ENCODE measurements at places on chromosomes 16 and 17.

DNA sequence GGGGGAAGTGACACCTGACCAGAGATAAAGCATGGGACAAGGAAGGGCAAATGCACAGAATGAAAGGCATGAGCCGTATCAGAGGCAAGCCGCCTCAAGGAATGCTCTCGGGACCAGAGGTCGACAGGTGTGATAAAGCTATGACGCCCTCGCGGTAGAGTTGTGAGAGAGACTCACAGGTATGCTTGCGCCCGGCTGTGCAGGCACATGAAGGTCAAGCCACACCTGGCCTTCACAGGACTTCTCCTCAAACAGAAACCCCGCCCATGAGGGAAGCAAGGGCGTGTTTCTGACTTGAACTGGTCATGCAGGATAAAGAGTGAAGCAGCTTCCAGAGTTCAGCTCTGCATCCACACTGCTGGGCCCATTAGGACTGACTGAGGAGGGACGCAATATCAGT is 7.8 kb downstream of the NCBP3 start:
- no peak for DNase-seq

- DNase-seq: no peak
Observed at GRCh38 chr16:83205896-83206295, 579.1 kb downstream of the CDH13 start.

DNA sequence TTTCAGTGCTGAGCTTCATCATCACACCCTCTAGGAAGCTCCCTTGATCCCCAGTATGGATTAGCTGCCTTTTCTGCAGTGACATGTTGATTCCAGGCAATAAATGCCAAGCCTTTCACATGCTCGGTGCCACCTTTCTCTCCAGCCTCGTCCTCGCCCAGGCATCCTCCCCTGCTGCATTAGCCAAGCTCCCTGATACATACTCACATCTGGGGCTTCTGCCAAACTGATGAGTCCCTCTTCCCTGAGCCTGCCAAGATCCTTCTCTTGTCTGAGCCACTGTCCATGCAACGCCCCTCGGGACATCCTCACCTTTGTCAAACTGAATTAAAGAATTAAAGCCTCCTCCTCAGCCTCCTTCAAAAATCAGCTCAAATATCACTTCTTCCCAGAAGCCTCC is 538.5 kb upstream of the CDH11 start:
- no peak for DNase-seq

DNA sequence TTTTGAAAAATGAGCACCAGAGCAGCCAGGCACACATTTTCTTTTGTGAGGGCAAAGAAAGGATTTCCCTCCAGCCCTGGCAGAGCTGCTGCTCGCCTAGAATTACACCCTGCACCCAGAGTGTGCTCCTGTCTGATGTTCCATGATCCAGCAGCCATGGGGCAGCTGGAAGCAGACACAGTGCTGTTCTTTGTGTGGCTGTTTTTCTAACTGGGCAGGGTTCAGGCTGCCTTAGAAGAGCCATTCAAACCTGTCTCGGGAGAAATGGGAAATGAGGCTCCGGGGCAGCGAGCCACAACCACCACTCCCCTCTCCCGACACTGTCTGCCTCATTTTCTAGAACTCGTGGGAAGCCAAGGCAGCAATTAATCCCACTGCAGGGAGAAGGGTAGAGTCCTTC is 28.9 kb downstream of the LITAF start:
- DNase-seq: no peak

GRCh38 chr16:4663777-4664465 is 29.4 kb upstream of the NUDT16L1 start:
- no peak for DNase-seq

- peak; percentile 76 for DNase-seq
Observed at GRCh38 chr17:17819561-17819995, 17.2 kb downstream of the SREBF1 start.

- no peak for DNase-seq
Observed at GRCh38 chr17:79801156-79802038, 4.5 kb upstream of the CBX8 start.

GRCh38 chr17:66580184-66580955 is 254.5 kb upstream of the CACNG5 start:
- no peak for DNase-seq

DNA sequence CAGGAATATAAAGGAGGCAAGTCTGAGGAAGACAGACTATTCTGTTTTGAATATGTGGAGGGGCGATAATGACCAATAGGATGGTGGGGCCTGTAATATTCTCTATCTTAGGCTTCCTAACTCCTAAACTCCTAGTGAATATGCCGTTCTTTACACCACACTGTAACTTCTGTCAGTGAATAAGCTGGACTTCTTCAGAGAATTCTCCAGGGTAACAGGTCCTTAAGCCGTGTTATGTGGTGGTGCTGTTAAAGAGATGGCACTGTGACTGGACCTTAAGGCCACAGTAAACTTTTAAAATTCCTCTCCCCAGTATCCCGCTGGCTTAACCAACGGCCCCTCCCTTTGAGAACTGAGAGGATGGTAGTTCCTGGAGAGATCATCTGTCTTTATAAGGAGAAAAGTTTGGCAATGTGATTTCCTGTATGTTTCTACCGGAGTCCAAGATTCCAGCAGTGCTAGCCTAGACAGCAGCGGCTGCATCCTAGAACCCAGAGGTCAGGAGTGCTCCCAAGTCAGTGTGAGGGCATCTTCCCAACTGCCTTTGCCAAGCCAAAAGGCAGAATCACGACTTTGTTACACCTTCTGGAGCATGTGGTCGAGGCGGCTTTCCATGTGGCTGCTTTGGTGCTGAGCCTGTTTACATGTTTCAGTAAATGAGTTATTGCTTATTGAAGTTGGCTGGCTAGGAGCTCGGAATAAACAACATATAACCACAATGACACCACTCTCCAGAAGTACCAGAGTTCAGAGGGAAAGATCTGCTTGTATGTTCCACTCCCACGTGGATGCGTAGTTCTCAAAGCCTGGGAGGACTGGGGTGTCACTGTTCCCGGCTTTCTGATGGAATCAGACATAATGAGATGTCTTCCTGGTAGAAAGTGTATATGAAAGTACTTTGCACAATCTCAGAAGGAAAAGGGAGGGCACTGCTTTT is 41.0 kb downstream of the TUBD1 start:
- DNase-seq: peak; percentile 52

GRCh38 chr16:73365016-73365551 is 317.2 kb upstream of the ZFHX3 start:
- no peak for DNase-seq

GRCh38 chr16:50267151-50267631 is 840 bp downstream of the ADCY7 start:
- DNase-seq: no peak

DNA sequence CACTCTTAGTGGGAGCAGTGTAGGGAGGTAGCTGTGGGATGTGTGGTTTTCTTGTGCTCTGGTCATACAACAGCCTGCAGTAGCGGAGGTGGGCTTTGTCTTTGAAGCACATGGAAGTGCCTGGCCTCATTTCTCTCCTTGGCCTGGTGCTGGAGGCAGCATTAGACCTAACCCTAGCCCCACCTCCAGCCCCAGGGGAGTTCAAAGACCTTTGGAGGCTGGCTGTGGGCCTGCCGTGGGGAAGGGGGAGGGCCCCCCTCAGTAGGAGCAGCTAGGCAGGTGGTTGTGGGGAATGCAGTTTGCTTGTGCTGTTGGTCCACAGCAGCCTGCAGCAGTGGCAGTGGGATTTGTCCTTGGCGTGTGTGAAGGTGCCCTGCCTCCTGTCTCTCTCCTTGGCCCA is 91.7 kb downstream of the BCAS3 start:
- DNase-seq: no peak

- DNase-seq: no peak
Observed at GRCh38 chr17:48725288-48726064, 2.5 kb downstream of the PRAC2 start.

DNA sequence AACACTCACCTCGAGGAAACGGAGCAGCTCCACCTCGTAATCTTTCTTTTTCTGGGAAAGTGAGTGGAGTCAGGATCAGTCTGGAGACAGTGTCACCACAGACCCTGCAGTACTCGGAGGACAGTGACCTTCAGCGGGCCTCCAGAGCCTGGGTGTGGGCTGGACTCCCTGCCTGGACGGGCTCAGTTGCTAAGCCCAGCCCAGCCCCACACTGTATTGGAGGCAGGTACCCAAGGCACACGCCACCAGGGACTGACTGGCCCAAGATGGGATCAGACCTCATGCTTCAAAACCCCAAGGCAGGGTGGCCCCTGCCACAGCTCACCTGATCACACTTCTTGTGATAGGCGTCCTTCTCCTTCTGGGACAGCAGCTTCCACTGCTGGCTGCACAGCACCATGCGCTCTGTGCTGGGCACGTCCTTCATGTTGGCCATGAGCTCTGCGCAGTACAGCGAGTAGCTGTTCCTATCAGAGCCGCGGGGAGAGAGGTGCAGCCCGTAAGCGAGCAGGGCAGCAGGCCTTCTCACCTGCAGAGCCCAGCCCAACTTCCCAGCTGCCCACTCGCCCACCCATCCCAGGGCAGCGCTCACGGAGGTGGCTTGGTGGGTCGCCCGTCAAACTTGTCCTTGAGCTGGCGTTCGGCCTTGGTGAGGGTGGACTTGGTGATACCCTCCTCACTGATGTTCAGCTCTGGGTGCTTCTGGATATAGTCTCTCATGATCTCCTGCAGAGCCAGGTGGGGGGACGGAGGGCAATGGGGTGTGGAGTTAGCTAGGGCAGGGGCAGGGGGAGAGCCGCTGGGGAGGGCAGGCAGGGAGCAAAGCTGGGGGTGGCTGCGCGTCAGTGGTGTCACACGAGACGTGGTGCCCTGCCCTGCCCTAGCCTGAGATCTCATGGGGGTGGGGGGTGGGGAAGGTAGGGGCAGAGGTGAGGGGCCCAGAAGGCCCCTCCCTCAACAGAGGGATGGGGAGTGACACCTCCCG is 7.9 kb downstream of the UBTF start:
- no peak for DNase-seq

GRCh38 chr16:89023151-89023551 is 46.1 kb upstream of the CBFA2T3 start:
- DNase-seq: no peak

GRCh38 chr16:57530104-57530521 is 6.3 kb downstream of the CCDC102A start:
- no peak for DNase-seq

- DNase-seq: no peak
Observed at GRCh38 chr16:64159976-64160375, 961.9 kb downstream of the CDH11 start.

DNA sequence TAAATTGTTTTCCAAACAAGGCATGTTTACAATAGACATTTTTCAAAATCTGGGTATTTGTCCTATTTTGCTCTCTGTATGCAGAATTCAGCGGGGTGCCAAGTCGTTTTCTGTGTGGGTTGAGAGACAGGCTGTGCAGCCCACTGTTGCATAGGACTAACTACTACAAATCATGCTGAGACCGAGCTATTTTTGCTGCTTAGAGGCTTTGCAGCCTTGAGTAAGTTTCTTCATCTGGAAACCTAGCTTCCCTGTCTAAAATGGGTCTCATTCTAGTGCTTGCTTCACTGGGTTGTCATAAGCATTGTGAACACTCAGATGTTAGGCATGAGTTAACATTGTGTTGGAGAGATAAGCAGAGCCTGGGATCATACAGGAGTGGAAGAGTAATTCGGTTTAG is 1.3 kb downstream of the PRPSAP2 start:
- no peak for DNase-seq

GRCh38 chr17:40415390-40415789 is 2.3 kb downstream of the TOP2A start:
- DNase-seq: no peak

- DNase-seq: no peak
Observed at GRCh38 chr17:4073983-4074830, 68.6 kb downstream of the ZZEF1 start.

GRCh38 chr17:58271216-58271931 is 9.4 kb downstream of the MPO start:
- no peak for DNase-seq

DNA sequence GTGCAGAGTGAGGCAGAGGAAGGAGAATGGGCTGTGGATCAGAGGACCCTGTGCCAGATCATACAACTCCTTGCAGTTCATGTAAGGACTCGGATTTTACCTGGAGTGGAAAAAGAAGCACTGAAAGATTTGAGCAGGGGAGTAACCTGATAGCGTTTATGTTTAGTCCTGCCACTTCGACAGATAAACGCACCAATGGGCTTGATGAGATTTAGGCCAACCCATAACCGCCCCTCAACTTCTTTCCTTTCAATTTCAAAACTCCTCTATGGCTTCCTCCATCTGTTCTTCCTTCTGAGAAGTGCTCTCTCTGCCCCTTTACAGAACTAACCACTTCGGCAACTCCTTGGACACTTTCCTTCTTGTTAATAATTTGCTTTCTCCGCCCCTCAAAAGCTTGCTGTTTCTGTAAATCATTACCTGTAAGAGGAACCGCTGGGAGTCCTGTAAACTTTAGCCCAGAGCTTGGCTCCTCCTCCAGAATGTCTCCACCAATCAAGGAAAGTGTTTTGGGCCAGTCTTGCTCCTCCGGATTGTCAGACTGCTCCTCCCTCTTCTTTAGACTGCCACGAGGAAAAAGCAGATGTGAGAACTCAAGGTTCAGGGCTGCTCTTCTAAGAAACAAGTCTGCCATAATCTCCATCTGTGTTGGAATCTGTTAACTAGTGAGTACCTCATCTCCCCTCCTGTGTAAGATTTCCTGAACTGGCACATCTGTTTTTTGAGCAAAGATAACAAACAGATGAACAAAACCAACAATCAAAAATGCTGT is at the start of gene ACSM3:
Gene ACSM3, plus strand, starts transcription at position 554 of the 772 bp plus-strand sequence. CDS start 6,021 bp downstream, outside the sequence.
- DNase-seq: peak; percentile 25

GRCh38 chr17:31085563-31085962 is 9.2 kb upstream of the NF1 start:
- DNase-seq: no peak

- no peak for DNase-seq
Observed at GRCh38 chr16:12758670-12759558, 44.8 kb downstream of the CPPED1 start.

GRCh38 chr16:24309258-24310142 is 53.4 kb downstream of the CACNG3 start:
- DNase-seq: no peak

DNA sequence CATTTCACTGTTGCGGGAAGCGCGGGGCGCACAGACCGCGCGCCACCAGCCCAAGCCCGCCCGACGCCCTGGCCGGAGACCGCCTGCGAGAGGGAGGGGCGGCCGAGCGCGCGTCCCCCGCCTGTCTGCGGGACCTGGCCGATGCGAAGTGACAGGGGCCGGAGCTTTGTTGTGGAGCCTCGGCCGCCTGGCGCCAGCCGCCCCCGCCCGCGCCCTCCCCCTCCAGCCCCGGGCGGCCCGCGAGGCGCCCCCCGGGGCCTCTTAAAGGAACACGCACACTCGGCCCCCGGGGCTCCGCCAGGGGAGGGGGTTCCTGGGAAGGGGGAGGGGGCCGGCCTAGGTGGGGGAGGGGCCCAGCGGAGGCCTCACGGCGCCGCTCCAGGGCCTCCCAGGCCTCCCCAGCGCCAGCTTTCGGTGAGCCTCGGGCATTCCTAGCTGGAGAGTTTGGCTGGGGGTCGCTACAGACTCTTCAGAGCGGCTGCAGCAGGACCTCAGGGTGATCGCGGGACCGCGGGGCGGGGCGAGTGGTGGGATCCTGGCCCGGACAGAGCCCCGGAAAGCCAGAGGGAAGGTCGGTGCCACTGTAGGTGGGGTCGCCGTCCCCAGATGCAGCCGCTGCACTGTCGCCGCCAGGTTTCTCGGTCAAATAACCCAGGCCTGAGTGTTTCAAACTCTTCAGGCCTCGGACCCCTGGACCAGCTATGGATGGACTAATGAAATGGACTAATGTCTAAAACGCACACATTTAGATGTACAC is 2.4 kb upstream of the TBX2 start:
- no peak for DNase-seq

GRCh38 chr16:30416624-30417528 is 9.5 kb downstream of the ZNF771 start:
- DNase-seq: no peak
